Cardiac muscle cell (in vitro differentiated cells and primary cell): ENCODE measurements at places on chromosomes 13 and 19. TPM values are rescaled to one million over a fixed set of nuclear protein-coding genes. Genes with fewer than 3 reads are reported as not detected.

The ZFR2 gene
- polyA plus RNA-seq, result 43.0 and 44.7 TPM in 2 replicates

The HSD17B14 gene
- 31.7 and 35.1 TPM in 2 replicates for polyA plus RNA-seq

The FCGBP gene
- not detected in 2 replicates for polyA plus RNA-seq

The SBSN gene
- polyA plus RNA-seq, result not detected in 2 replicates

The OXGR1 gene
- polyA plus RNA-seq, result not detected in 2 replicates

The C13orf42 gene
- polyA plus RNA-seq, result not detected in 2 replicates

The CD320 gene
- 99.3 and 109 TPM in 2 replicates for polyA plus RNA-seq

The ZNF554 gene
- 11.1 and 12.4 TPM in 2 replicates for polyA plus RNA-seq

The ZNF726 gene
- polyA plus RNA-seq, result 0.79 and 1.7 TPM in 2 replicates

The GET3 gene
- polyA plus RNA-seq, result 88.3 and 103 TPM in 2 replicates

The PABPC3 gene
- polyA plus RNA-seq, result 0.06 TPM in 1 of 2 replicates, not detected in the other

The LGALS14 gene
- not detected in 2 replicates for polyA plus RNA-seq

The KLK8 gene
- polyA plus RNA-seq, result not detected in 2 replicates

The GPC5 gene
- 0.97 and 3.6 TPM in 2 replicates for polyA plus RNA-seq

The SWSAP1 gene
- 7.2 and 7.5 TPM in 2 replicates for polyA plus RNA-seq

The WDR87 gene
- 0.17 TPM in 1 of 2 replicates, not detected in the other for polyA plus RNA-seq

The FREM2 gene
- polyA plus RNA-seq, result 6.0 and 6.1 TPM in 2 replicates

The PALM3 gene
- 0.10 and 1.0 TPM in 2 replicates for polyA plus RNA-seq

The IL12RB1 gene
- not detected in 2 replicates for polyA plus RNA-seq

The CRX gene
- polyA plus RNA-seq, result 0.04 and 0.06 TPM in 2 replicates

The LYPD3 gene
- polyA plus RNA-seq, result 0.73 and 3.5 TPM in 2 replicates

The ENOX1 gene
- polyA plus RNA-seq, result 1.6 and 5.1 TPM in 2 replicates

The SIGLEC8 gene
- not detected in 2 replicates for polyA plus RNA-seq

The ITGBL1 gene
- 0.12 TPM in 1 of 2 replicates, not detected in the other for polyA plus RNA-seq

The VSTM1 gene
- polyA plus RNA-seq, result not detected in 2 replicates

The POU4F1 gene
- polyA plus RNA-seq, result 0.11 and 0.16 TPM in 2 replicates

The RLN3 gene
- polyA plus RNA-seq, result 0.44 TPM in 1 of 2 replicates, not detected in the other

The CAB39L gene
- 22.3 and 25.9 TPM in 2 replicates for polyA plus RNA-seq

The LIPE gene
- 16.6 and 20.2 TPM in 2 replicates for polyA plus RNA-seq

The CD70 gene
- 0.91 TPM in 1 of 2 replicates, not detected in the other for polyA plus RNA-seq

The TSHZ3 gene
- 0.65 and 1.7 TPM in 2 replicates for polyA plus RNA-seq

The ZNF599 gene
- polyA plus RNA-seq, result 11.6 and 15.6 TPM in 2 replicates

The TRAPPC2B gene
- 34.6 and 39.3 TPM in 2 replicates for polyA plus RNA-seq

The LRRC4B gene
- polyA plus RNA-seq, result 5.8 and 6.2 TPM in 2 replicates

The VPS36 gene
- polyA plus RNA-seq, result 24.6 and 30.8 TPM in 2 replicates

The SPACA4 gene
- not detected in 2 replicates for polyA plus RNA-seq
